ENCODE measurements at places on chromosomes 6 and 20.
A peak's percentile ranks its signal among the peaks of the same experiment; 100 is the strongest.

DNA sequence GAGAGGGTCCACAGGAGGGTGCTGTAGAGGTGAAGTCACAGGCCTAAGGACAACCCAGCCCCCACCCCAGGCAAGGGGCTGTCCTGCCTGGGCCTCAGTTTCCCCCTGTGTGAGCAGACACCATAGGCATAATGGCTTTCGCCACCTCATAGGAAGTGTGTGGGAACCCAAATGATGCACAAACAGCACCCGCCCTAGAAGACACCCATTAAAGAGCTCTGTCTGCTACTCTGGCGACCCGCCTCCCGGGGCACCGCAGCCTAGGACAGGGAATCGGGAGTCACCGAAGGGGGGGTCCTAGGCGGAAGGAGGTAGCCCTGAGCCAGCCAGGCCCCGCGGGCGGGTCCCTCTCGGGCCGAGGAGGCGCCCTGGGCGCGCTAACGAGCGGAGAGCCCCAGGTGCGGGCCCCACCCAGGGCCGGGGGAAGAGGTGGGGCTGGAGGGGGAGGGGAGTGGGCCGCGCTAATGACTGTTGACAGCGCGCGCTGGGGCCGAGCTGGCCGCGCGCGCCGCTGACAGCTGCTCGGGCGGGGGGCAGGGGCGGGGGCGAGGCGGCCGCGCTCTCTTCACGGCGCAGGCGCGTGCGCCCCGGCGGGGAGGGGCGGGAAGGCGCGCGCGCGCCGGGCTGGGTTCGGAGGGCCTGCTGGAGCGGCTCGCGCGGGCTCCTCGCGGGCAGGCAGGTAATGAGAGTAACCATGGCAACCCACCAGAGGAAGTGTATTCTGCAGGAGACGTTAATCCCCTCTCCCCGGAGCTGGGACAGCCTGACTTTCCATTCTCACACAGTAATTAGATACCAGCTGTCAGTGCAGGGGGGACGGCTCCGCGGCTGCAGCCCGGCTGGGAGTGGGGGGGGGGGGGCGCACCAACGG is 48.9 kb downstream of the NOL4L start:
- no peak for DNase-seq

GRCh38 chr6:85966828-85967227 is 324.1 kb upstream of the SYNCRIP start:
- no peak for DNase-seq

DNA sequence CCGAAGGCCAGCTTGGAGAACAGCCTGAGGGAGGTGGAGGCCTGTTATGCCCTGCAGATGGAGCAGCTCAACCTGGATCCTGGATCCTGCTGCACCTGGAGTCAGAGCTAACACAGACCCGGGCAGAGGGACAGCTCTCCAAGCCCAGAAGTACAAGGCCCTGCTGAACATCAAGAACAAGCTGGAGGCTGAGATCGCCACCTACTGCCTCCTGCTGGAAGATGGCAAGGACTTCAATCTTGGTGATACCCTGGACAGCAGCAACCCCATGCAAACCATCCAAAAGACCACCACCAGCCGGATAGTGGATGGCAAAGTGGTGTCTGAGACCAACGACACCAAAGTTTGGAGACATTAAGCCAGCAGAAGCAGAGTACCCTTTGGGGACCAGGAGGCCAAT is 223.5 kb upstream of the ID4 start:
- DNase-seq = no peak

- DNase-seq = peak; percentile 52
Measured at GRCh38 chr6:12343440-12344162, 53.4 kb downstream of the EDN1 start.

DNA sequence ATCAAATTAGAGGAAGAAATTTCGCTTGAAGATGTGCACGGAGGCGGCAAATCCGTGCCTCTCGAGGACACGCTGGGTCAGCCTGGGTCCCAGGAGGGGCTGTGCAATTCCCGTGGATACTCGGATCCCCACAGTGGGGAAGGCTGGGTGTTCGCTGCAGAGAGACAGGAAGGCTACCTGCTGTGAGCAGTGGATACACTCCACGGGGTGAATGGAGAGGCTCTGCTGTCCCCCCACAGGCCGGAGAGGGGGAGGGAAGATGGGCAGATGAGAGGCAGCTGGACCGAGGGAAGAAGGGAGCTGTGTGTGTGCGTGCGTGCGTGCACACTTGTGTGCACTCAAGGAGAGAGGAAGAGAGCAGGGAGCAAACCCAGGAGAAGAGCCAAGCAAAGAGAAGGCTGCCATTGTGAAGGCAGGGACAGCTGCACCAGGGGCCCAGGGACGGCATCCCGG is 57.3 kb downstream of the SULF2 start:
- DNase-seq = no peak

GRCh38 chr6:106659859-106660258 is 30.5 kb downstream of the QRSL1 start:
- no peak for DNase-seq

DNA sequence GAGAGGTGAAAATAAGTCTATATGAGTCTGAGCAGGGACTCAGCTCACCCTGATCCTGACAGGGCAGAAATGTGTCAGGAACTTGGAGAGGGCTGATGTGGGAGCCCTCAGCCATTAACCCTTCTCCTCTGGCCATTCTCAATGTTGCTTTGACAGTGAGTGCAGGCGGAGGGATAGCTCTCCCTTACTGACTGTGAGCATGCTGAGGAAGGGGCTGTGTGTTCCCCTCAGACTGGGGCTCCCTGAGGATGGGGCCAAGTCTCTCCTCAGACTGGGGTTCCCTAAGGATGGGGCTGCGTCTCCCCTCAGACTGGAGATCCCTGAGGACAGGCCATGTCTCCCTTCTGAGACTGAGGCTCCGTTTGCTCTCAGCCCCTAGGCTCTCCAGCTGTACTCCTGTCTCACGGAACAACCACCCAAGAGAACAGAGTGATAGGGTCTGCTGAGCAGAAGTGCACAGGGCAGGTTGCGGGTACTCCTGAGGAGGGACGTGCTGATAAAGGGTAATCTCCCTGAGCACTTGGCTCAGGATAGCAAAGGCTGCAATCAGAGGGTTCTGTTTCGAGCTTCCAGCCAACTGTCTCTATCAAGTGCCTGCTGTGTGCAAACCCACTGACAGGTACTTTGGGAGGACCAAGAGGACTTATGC is 141.0 kb downstream of the MRPL14 start:
- no peak for DNase-seq

DNA sequence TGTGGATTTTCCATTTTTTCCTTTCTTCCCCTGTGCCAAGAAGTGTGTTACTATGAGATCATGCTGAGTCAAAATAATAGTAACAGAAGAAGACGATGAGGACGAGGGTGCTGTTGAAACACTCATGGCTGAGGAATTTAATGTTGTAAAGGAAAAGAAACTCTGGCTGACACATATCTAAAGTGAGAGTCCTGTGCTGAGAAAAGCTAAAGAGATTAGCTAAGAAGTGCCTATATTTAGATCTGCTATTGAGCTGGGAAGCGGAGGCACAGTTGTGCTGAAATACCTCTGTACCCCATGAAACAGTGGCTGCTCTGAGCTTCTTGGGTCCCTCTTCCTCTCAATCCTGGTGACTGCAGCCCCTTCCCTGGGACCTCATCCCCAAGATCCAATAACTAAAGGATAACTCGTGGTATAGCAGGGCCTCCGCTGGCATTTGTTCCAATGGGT is 1.1 kb upstream of the SYTL3 start:
- peak; percentile 93 for DNase-seq

- DNase-seq = peak; percentile 18
Measured at GRCh38 chr20:38751360-38751976, 3.2 kb downstream of the ACTR5 start.
